ENCODE measurements at places on chromosomes 16 and 17. TPM values are rescaled to one million over a fixed set of nuclear protein-coding genes. Genes with fewer than 3 reads are reported as not detected.

Gene OR1A1
- not detected for total RNA-seq

Gene PIK3R5
- total RNA-seq: not detected

Gene KRT31
- 0.09 TPM for total RNA-seq

Gene KRT39
- not detected for total RNA-seq

Gene NFE2L1
- 103 TPM for total RNA-seq

DNA sequence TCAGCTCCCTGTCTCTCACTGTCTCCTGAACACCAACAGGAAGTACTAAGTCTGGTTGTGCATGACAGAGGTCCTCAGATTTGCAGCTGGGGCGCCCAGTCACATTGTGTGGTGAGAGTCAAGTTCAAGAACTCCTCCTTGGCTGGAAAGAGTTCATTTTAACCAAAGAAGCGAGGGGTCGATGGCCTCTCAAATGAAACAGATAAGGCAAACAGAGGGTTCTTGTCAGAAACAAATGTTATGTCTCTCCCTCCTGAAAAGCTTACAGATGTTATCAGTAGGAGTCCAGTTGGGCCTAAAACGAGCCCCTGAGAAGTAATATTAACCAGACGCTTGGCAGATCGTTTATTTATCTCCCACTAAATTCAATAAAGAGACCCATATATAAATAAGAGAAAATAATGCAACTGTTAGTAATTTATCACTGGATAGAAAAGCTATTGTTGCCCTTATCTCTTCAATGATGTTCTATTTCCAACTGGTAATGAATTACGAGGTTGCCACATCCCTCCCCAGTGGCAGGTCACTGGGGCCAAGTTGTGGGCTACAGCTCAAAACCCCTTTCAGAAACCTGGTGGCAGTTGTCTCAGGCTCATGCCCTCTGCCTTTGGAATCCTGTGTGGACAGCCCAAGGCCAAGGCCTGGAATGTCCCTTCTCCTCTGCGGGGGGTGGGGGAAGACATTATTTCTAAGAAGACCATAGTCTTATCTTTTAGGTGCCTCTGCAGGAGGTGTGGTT, 307.5 kb upstream of the DYNLRB2 start:
- DNase-seq: peak; percentile 52

DNA sequence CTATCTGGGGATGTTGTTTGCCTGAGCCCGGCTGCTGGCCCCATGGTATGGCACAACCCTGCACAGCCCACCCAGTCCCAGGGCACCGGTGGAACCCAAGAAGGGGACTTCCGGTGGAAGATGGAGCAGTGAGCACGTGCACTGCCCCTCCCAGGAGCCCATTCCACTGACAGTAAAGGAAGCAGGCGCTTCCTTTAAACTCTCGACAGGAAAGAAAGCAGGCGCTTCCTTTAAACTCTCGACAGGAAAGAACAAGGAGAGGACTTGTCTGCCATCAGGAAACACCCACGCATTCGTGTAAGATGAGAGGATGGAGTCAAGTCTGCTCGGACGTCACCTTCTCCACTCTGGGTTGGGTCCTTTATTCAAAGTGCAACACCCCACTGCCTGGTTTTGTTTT, 53.7 kb downstream of the IL21R start:
- no peak for DNase-seq

DNA sequence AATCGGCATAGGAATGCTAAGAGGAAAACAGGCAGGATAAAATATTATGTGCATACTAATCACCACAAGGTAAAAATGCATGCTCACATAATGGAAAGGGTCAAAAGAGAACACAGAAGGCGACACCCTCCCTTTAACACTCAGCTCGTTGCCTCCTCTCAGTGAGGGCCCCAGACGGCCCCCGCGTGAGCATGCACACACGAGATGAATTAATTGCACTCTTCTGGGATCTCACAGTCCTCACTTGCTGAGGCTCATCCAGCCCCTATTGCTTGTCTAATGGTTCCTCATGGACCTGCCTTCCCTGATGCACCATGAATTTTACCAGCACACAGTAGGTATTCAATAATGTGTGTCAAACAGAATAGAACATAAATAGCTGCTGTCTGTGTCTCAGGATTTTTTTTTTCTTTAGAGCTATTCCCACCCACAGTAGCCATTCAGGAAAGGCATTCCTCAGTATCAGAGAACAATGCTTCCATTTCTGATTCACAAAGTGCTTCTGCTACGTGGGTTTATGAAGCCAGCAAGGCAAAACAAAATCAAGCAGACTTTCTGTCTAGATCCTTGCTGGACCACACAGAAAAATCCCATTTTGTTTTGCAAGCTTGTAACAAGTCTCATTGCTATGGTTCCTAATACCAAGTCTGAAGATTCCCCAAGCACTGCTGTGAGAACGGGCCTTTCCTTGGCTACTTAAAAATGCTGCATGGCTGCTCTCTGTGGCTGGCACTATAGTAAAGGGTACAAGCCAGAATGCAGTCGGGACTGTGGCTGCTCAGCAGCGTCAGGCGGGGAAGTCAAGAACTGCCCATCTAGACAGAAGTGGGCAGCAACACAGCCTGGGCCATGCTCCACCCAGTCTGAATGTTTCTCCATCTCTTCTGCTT, 43.6 kb downstream of the TOM1L2 start:
- peak; percentile 69 for DNase-seq

DNA sequence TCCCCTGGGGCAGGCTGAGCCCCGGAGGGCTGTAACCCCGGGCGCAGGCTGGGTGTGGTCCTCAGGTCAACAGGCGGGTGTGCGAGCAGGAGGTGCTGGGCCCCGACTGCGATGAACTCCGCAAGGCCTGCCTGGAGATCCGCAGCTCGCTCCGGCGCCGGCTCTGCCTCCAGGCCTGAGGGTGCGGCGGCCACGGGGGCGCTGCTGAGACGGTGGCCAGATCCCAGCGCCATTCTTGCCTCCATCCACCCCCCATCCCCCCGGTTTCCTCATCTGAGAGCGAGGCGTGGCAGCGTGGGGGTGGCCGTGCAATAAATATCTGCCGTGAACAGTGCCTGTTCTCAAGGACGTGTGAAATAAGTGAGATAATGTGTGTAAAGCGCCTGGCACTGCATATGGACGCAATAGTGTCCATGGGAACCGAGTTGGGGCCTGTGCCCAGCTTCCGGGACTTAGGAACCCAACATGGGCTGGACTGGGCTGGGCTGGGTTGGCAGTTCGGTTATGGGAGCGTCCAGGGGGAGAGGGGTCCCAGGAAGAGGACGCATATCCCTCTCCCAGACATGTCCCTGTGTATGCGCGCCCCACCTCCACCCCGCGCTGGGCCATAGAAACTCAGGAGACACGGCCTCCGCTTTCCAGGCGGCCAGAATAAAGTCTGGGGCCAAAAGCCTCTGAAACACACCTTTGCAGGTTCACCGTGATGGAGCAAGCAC, 15.0 kb downstream of the ZNF213 start:
- DNase-seq: peak; percentile 39

DNA sequence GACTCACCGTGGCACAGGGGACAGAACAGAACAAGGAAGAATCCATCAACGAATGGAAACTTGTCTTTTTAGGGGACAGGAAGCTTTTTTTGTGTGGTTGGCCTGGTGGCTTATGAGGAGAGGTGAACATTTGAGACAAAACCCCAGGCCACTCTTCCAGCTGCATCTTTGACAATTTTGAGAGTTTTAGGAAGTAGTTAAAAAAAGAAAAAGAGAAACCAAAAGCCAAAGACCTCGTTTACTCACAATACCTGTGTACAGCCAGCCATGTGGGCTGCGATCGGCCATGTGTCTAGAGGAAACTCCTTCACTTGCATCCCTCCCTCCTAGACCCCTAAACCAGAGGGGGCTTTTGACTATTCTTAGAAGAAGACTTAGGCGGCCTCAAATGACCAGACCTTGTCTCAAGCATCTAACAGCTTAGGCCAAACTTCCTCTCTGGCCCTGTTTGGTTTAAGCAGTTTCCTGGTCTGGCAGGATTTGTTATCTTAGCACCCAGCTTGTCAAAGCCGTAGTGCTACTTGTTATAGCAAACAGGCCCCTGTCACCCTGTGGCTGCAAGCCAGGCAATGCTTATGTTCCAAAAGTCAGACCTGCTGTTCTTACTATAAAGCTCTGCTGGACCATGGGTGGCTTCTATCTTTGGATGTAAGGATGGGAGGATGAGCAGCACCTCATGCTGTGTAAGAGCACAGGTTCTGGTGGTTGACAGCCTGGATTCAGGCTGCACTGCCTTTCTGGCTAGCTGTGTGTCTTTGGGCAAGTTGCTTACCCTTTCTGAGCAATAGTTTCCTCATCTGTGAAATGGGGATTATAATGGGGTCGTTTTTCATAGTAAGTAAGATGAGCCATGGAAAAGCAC, 17.7 kb downstream of the KSR1 start:
- DNase-seq: no peak

GRCh38 chr16:83574388-83574787, 233.4 kb upstream of the HSBP1 start:
- peak; percentile 59 for DNase-seq

DNA sequence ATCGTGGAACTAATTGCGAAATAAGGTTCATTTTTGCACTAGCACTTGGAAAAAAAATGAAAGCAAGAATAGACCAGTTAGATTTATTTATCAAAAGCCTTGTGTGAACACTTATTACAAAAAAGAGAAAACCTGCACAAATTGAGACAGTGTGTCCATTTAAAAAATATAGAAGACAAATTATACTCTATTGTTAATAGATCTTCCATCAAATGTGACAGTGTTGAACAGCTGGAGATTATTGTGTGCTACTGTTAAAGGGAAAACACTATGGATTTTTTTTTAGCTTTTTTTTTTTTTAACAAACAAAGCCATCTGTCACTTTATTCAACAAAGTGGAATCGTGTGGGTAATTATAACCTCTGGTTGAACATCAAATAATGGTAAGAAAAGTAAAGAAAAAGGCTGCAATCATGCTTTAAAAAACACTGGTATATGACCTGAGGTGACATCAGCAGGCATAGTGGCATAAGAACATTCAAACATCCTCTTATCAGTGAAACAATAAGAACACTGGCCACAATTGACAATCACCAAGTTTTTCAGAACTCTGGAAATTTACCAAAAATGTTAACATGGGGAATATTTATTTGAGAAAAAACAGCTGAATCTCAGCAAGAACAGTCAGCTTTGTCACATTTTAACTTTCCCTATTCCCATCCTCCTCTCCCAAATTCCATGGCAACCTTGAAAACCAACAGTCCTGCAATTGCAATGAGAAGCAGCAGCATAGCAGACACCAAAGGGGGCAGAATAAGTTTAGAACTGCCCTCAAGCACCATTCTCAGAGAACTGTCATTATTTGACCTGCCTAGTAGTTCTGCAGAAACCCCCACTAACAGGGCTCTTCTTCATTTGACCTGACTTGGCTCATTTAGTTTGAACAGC, 442.3 kb upstream of the MON1B start:
- no peak for DNase-seq

- DNase-seq: no peak
Measured at GRCh38 chr16:25679511-25679910, 12.2 kb upstream of the HS3ST4 start.
